ENCODE measurements at places on chromosomes 2 and 18.

GRCh38 chr2:237760506-237761502 lies 37.8 kb upstream of the RBM44 start:
- no peak overlapping the region for H3K4me3 ChIP-seq
- peaks cover 3% of the 10 kb centered on the region for H3K4me1 ChIP-seq
- peaks cover 56% of the 10 kb centered on the region for H3K36me3 ChIP-seq
- no peak for DNase-seq

DNA sequence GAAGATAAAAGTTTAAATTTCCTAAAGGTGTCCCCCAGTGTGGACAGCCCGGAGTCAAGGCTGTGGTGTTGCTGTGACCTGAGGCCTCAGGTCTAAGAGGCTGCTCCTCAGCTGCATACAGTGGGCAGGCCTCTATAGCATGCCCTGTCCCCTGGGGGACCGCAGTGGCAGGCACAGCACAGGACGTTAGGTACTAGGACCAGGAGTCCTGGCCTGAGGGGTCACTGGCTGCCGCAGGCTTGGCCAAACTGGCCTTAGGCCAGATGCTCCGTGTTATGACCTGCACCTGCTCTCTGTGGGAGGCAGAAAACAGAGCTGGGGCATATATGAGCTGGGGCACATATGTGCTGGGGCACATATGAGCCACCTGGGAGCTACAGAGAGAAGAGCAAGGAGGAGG lies 21.2 kb upstream of the MAL start:
- peaks cover 7% of the 10 kb centered on the region for H3K4me1 ChIP-seq
- H3K27ac ChIP-seq = no peak overlapping the region
- H3K4me3 ChIP-seq = no peak overlapping the region
- peaks cover 3% of the 10 kb centered on the region for H3K27me3 ChIP-seq

DNA sequence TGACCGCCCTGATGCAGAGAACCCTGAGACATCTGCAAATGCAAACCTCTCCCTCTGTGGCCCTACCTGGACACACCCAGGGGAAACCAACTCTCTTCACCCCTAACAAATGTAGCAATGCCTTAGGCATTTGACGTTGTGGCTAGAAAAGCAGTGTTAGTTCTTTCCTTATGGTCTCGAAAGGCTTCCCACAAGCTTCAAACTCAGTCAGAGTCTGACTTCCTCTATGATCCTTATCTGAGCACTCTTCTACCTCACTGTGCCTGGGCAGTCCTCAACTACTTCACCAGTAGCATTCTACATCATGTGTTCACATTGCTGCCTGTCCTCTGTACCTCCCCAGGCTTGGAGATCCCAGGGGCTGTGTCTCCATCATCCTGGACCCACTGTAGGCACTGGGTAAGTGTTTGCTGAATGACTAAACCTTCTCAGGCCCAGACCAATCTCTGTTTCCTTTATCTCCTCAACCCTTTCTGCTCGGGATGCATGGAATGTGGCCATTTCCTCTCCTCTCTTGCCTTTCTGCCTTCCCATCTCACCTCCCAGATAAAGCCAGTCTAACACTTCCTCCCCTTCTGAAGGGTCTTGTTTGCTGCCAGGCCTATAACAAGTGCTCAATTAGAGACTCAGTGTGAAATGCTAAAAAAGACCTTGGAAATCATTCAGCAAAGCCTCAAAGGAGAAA lies 91.7 kb upstream of the ACAA2 start:
- H3K27ac ChIP-seq = no peak overlapping the region
- DNase-seq = no peak
- H3K4me3 ChIP-seq = no peak overlapping the region
- H3K36me3 ChIP-seq = no peaks in the 10 kb centered on the region
- H3K4me1 ChIP-seq = no peaks in the 10 kb centered on the region

- H3K4me1 ChIP-seq = peaks cover 25% of the 10 kb centered on the region
- H3K4me3 ChIP-seq = peak overlapping the region; percentile 90
- DNase-seq = no peak
- peak overlapping the region; percentile 80 for H3K27ac ChIP-seq
Measured at GRCh38 chr18:50969448-50969847, 1.6 kb downstream of the ELAC1 start.

GRCh38 chr18:50465211-50466153 lies 90.6 kb downstream of the SKA1 start:
- H3K36me3 ChIP-seq = no peaks in the 10 kb centered on the region
- H3K27me3 ChIP-seq = no peaks in the 10 kb centered on the region
- no peak overlapping the region for H3K27ac ChIP-seq

- no peaks in the 10 kb centered on the region for H3K36me3 ChIP-seq
- H3K27ac ChIP-seq = no peak overlapping the region
- H3K27me3 ChIP-seq = peaks cover 3% of the 10 kb centered on the region
- H3K4me3 ChIP-seq = no peak overlapping the region
- DNase-seq = no peak
Measured at GRCh38 chr2:121260370-121261154, 24.4 kb downstream of the TFCP2L1 start.

- no peak overlapping the region for H3K4me3 ChIP-seq
- H3K27ac ChIP-seq = no peak overlapping the region
- peaks cover 2% of the 10 kb centered on the region for H3K36me3 ChIP-seq
Measured at GRCh38 chr2:1052771-1053191, 102.1 kb downstream of the SNTG2 start.

GRCh38 chr2:203798296-203799087 lies 69.1 kb upstream of the CTLA4 start:
- H3K27me3 ChIP-seq = no peaks in the 10 kb centered on the region
- peaks cover 11% of the 10 kb centered on the region for H3K36me3 ChIP-seq
- peaks cover 49% of the 10 kb centered on the region for H3K4me1 ChIP-seq

- no peaks in the 10 kb centered on the region for H3K4me1 ChIP-seq
- DNase-seq = no peak
- no peak overlapping the region for H3K27ac ChIP-seq
- H3K36me3 ChIP-seq = no peaks in the 10 kb centered on the region
- H3K27me3 ChIP-seq = no peaks in the 10 kb centered on the region
Measured at GRCh38 chr2:132515010-132515409, 98.4 kb downstream of the GPR39 start.
